Calu3 (cell line): ENCODE measurements at places on chromosomes 4 and X. TPM values are rescaled to one million over a fixed set of nuclear protein-coding genes. Genes with fewer than 3 reads are reported as not detected.

GRCh38 chr4:42715807-42716482 lies 59.0 kb upstream of the ATP8A1 start:
- no peak for DNase-seq

DNA sequence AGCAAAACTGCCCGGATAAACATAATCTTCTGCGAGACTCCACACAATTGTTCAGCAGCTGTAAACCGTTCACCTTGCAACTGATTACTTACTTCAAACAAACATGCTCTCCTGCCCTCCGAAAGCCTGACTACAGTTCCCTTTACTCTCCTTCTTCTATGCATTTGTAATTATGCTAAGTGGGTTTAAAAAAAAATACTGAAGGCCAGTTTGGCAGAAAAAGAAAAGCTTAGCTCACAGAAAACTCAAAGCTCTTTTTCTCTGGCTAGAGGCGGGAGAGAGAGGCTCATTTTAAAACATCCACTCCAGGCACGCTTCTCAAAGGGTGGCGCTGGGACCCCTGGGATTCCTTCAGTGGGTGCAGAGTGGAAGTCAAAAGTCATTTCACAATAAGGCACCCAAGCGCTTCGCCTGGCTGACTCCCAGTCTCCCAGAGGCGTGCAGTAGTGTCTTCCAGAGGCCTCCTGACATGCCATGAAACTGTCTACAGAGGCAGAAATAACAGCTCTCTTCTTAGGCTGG lies 1.9 kb downstream of the DHRSX start:
- DNase-seq = no peak

DNA sequence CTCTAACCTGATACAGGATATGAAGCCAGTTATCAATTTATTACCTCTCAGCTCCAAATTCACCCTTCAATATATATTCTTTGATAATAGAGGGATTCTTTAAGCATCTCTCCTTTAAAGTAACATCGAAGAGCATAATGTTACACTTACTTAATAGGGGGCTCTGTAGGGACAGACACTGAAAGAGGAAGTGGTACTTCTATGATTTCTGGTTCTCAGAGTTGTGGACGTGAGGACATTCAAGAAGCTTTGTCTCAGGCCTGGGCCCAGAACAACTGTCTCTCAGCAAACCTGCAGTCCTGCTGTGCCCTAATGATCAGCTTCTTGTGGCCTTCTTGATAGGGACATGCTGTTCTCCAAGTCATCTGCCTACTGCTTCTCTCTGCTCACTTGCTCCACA lies 4.2 kb upstream of the ZXDB start:
- DNase-seq = no peak

GRCh38 chrX:154749856-154750255 lies 1.0 kb downstream of the GAB3 start:
- DNase-seq = no peak

- no peak for DNase-seq
Observed at GRCh38 chr4:122434285-122434684, 22.2 kb downstream of the IL2 start.

DNA sequence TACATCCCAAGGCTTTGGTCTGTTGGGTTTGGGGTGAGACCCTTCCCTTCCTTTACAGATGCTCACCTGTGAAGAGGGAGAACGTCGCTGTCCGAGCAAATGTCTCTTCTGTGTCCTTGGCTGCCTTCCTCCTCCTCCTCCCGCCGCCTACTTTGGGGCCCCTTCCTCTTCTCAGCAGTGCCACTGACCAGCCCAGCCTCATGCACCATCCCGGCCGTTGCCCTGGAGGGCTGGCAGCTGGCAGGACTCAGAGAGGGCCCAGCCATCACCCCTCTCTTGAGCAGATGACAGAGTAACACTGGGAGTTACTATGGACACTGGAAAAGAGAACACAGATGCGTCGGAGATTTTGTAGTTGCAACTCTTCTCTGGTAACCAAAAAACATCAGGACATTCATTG lies 68.2 kb downstream of the TRMT44 start:
- no peak for DNase-seq

GRCh38 chrX:151085207-151085606 lies 91.2 kb upstream of the GPR50 start:
- no peak for DNase-seq

DNA sequence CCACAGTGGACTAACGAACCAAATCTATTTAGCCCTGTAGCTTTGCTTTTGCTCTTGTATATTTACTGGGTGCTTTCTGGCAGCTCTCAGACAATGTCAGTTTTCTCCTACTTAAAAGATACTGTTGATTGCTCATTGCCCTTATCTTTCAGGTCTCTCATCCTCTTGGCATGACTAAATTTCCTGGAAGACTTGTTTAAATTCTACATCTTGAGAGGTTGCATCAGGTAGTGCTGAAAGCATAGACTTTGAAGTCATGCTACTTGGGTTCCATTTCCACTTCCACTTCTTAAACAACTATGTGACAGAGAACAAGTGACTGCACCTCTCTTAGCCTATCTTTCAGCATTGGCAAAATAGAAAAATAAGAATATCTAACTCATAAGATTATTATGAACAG lies 8.4 kb downstream of the TDO2 start:
- no peak for DNase-seq

- no peak for DNase-seq
Observed at GRCh38 chr4:138845054-138845453, 170.5 kb upstream of the NOCT start.

DNA sequence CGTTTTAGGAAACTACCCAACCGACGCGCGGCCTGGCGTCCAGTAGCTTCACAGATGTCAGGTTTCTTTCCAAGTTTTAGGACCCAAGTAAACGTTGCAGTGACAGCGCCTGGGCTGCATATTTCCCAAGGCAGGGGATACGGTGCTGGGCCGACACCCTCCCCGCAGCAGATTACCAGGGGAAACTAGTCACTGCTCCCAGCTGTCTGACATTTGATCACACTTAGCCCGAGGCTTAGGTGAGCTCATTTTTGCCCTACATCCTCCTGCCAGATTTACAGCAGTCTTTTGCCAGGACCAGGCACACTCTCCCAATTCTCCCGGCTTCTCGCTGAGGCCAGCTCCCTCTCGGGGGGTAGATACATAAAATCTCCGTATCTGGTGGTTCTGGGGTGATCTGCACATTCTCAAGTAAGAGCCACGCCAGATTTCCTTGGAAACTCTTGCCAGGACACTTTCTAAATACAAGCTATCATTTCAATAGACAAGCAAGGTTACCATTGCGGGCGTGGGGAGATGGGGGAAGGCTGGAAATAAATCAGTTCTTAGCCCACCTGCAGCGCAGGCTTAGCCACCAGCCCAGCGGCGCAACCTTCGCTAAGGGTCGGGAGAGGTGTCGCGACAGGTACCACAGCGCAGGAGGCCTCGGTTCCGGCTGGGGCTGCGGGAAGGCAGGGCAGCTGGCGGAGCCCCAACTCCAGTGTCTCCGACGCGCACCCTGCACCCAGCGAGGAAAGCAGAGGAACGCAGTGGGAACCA lies 2.5 kb upstream of the SOX3 start:
- no peak for DNase-seq

DNA sequence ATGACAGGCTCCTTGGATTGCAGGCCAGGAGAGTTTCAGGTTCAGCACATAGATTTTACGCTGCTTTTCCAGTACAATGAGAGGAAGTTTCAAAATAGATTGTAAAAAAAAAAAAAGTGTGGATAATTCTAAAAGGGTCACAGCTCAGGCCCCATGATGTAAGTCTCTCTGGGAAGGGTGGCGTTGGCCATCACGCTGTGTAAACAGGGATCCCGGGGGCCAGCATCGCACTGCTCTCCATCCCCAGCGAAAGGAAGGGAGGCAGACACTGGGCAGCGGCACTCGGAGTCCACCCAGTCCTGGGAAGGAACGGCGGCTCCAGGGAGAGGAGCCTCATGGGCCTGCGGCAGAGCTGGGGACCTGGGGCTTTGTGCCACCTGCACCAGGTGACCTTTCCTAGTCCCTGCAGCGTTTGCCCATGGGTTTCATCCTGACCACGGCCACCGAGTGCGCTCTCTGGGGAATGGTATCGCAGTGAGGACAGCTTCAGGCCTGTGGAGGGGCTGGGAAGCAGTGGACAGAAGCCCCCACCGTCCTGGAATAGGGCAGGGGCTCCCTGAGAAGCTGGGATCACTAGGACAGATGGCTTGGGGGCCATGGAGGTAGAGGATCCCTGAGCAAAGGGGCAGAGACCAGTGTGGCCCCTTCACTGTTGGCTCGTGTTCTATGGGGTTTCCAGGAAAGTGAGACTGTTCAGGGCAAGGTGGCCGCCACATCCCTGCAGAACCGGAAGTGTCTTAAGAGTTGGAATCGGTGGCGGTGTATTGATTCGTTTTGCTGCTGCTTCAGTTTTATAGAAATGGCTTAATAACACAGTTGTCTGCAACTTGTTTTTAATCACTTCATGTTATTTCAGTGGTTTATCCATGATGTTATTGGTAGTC lies 38.9 kb downstream of the RGS12 start:
- DNase-seq = no peak

DNA sequence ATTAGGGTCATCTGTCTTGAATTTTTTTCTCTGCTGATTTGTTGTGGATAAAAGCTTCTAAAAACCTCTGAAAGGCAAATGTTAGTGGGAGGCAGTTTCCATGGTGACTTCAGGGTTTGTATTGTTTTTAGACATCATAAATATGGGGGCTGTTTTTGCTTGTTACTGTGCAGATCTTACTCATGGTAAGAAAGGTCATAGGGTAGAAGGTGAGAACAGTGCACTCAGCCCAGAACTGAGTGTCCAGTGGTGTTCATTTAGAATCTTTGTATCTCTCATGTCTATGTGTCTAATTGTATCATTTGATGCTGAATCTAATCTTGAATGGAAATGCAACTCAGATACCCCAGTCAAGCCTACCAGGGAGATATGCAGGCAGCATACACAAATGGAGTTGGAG lies 609.8 kb downstream of the ZNF674 start:
- DNase-seq = no peak

GRCh38 chrX:123961268-123962005 lies at the start of gene STAG2:
Gene STAG2, plus strand, starts transcription at chrX:123961706. Its CDS starts 60,922 bp downstream, at chrX:124022628.
- DNase-seq = peak; percentile 80

DNA sequence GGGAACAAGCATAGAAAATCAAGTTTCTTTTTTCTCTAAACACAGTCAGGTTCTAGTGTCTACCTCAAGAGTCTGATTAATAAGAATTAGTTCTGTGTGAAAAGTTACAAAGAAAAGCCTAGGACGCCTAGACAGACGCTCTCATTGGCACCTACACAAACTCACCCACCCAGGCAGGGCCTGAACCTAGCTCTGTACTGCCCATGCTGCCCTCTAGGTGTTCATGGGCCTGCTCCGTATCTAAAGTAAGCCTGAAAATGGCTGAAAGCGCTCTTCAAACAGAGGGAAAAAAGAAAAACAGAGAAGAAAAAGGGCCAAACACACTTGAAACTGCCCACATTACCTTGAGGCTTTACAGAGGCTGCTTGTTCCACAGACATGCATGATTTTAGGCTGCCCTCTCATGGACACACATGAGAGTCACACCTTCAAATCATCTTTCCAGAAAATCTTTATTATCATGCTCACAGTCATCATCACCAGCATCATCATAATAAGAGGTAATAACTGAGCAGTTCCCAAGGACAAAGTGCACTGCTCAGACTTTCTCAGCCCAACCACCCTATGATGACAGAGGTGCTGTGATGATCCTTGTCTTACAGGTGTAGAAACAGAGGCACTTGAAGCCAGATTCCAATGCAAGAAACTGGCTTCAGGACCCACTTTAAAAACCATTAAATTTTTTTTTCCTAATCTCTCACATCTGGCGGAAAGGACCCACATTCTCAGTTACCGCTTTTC lies 49.6 kb downstream of the MAP7D2 start:
- DNase-seq = peak; percentile 36

DNA sequence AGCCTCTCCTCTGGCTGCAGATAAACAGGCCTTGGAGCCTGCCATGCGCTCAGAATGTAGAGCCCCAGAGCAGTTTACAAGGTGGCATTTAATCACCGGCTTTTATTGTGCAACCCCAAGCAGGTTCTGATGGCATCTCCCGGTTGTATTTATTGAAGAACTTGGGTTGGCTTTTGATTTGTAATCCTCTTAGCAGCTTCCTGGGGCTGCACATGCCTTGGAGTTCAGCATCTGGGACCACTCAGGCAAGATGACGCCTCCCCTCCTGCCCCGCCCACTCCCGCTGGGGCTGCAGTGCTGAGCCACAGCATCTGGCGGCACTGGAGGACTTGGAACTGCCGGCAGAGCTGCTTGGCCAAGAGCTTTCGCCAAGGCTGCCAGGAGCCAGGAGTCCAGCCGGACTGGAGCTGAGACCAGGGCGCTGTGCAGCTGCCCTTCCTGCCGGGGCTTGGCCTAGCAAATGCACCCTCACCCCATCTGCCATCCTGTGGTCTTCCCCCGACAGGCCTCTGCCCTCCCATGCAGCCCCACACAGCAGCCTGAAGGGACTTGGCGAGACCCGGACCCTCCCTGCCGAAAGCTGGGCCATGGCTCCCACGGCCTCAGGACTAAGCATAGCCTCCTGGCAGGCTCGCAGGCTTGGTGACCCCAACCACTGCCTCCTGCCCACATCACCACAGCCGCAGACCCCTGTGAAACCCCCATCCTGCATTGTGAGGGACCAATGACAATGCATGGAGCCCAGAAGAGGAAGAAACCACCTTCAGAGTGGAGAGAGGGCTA lies 5.4 kb downstream of the HTRA3 start:
- no peak for DNase-seq

GRCh38 chr4:141845901-141846300 lies 209.5 kb downstream of the IL15 start:
- DNase-seq = no peak

GRCh38 chrX:54891573-54891972 lies 29.1 kb upstream of the TRO start:
- peak; percentile 21 for DNase-seq

GRCh38 chr4:37389967-37390580 lies 145.5 kb downstream of the NWD2 start:
- DNase-seq = peak; percentile 38

- DNase-seq = no peak
Observed at GRCh38 chr4:177006331-177006730, 213.6 kb upstream of the VEGFC start.

- no peak for DNase-seq
Observed at GRCh38 chrX:101160001-101160400, 59.6 kb upstream of the DRP2 start.

GRCh38 chr4:114137984-114138383 lies 158.5 kb upstream of the ARSJ start:
- DNase-seq = no peak

DNA sequence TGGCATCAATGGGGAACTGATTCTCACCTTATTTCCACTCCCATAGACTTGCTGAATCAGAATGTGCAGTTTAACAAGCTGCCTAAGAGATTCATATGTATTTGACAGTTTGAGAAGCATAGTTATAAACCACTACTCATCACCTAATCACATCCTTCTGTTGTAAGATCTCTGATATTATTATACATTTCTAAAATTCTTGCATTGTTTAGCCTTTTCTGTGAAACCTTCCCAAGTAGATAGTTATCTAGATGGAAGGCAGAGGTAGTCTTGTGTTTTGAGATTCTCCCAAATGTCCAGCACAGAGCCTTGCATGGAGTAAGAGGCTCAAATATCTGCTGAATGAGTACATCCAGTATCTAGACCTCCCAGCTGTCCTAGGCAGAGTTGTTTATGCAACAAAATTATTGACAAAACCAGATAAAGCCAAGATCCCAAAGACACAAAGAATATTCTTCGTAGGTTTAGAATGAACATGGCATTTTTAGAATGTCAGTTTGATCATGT lies 227.3 kb downstream of the KDR start:
- no peak for DNase-seq

GRCh38 chr4:72744103-72744725 lies 175.2 kb upstream of the ADAMTS3 start:
- DNase-seq = no peak

GRCh38 chr4:91936311-91936710 lies 367.5 kb upstream of the GRID2 start:
- no peak for DNase-seq

- DNase-seq = no peak
Observed at GRCh38 chr4:129355516-129355915, 259.6 kb downstream of the C4orf33 start.

The GLRA3 gene
- total RNA-seq = 0.07 and 0.12 TPM in 2 replicates

The FAM9C gene
- total RNA-seq = not detected in 2 replicates

The ARHGAP4 gene
- 2.6 and 3.8 TPM in 2 replicates for total RNA-seq
